Fibroblast of skin of right biceps (primary cell): ENCODE measurements at places on chromosomes 1 and 21.

DNA sequence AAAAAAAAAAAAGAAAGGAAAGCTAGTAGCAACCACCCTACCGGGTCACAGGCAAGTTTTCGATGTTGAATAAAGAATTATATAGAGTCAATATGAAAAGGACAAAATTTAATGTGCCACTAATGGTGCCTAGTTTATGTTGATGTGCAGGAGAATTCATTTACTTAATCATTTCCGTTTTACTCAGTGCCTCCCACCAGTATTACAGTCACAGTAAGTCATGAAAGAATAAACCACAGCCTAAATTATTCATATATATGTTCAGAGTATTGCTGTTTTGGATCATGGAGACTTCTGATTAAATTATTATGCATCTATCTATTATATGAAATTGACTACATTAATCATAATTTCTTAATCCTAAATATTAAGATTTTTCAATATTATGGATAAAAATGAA, 35.3 kb downstream of the FNBP1L start:
- DNase-seq = no peak

DNA sequence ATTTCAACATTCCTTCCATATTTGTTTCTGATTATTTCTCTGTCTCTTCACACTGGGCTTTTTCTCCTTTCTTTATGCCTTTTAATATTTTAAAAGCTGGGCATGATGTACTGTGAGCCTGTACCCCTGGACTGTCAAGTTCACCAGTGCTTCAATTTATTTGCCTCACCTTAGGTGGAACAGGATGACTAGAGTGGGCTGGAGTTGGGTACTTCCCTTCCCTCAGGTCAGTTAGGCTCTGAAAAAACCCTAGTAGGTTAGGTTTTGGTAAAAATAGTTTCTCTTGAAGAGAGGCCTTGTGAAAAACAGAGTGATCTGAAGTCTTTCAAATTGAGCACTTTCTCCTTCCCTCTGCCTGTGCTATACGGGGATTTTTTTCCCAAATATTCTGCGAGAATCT, 163.0 kb upstream of the LYPLAL1 start:
- no peak for DNase-seq

DNA sequence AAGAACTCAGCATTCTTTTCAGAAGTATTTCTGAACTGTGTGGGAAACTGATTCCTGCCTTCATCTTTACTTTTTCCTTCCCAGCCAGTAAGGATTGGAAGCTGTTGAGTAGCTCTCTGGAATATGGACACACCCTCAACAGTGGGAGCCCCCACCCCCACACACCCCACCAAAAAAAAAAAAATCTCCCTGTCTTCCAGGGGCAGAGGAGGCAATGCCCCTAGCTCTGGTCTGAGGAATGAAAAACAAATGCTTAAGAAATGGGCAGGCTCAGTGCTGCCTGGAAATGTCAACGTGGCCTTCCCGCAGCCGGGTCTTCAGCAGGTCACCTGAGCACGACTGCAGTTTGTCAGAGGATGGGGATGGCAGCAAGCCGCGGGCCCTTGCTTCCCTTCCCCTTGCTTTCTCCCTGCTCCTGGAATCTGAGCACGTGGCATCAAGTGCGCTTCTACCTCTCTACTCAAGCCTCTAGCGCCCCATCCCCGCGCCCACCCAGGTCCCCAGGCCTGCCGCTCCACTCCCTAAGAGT, 479 bp downstream of the RGS16 start:
- no peak for DNase-seq

- DNase-seq = peak; percentile 43
Measured at GRCh38 chr21:35088319-35088771, 39.2 kb upstream of the RUNX1 start.

DNA sequence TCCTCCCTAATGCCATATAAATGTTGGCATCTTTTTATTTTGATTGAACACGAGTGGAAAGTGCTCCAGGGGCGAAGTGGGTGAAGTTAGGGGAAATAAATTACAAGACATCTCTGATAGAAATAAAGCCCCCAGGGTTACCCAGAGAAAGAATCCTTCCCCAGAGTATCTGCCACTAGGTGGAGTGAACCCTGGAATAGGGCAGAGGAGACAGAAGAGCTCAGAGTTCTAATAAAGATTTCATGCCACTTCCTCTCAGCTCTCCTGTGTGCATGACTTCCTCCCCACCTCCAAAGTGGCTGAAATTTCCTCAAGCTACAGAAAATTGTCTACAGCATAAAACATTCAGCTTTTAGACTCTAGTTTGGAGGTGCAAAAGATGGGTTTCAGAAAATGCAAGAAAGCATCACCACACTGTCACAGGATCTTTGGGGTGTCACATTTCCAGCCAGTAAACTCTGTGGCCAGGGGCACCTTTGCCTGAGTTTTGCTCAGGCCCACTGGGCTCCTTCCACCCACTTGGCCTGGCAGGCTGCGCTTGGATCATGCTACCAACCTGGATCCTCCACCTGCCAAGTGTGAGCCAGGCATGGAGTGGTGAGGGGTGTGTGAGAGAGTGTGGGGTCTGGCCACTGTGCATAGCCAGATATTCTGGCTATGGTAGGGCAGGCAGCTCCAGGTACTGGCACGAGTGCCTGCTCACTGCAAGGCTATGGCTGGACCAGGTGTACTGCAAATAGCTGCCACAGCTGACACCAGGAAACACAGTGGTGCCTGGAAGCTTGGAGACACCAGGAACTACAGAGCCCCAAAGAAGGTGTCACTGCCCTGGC, 208.8 kb upstream of the USP25 start:
- no peak for DNase-seq

DNA sequence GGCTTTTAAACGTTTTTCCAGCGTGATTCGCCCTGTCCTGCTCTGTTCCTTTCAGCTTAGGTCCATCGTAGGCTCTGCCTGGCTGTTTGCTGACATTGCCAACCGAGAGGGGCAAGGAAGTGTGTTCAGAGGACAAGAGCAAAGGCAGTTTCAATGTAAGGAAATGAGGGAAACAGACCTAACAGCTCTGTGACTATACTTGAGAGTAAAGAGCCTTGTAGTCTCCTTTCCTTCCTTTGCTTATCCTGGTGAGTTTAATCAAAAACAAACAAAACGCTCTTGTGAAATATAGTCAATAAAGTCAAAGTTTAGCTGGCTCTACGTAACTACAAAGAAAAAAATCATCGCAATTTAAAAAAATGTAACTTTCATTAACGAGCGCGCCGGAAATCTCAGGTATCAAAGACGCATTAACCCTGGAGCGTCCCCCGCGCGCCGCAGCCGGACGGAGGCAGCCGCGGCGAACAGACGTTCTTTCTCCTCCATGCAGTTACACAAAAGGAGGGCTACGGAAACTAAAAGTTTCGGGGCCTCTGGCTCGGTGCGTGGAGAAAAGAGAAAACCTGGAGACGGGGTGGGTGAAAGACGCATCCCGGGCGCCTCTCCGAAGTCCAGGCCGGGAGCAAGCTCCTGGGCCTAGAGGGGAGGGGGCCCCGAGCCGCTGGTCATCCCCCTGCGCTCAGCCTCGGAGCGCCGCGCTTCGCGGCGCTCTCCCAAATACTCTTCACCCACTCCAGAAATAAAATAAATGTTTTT, 617 bp upstream of the ADGRL2 start:
- peak; percentile 85 for DNase-seq

- no peak for DNase-seq
Measured at GRCh38 chr1:245550720-245551043, 395.9 kb downstream of the KIF26B start.

- peak; percentile 65 for DNase-seq
Measured at GRCh38 chr1:58881471-58881994, 97.7 kb upstream of the JUN start.

DNA sequence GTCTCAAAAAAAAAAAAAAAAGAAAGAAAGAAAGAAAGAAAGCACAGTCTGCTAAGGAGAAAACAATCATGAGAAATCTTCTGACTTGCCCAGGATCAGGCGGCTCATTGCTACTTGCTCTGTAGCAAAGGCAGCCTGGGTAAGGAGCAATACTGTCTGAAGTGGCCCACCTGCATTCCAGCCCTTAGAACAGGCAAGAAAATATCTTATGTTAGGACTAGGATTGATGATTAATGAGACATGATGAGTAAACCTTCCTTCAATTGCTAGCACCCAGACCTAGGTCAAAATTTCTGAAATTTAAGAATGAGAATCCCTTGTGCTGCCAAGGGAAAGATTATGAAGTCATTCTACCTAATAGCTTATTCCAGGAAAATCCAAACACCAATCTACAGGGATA, 140.8 kb downstream of the DSCAM start:
- peak; percentile 6 for DNase-seq

- no peak for DNase-seq
Measured at GRCh38 chr1:183837062-183837461, 32.1 kb downstream of the RGL1 start.
